ENCODE measurements at places on chromosomes 5 and 9. TPM values are rescaled to one million over a fixed set of nuclear protein-coding genes. Genes with fewer than 3 reads are reported as not detected.

ZBTB34 gene
- 2.7 TPM for total RNA-seq

NACC2 gene
- 28.3 TPM for total RNA-seq

FCN1 gene
- total RNA-seq: not detected

IRX4 gene
- total RNA-seq: not detected

LTC4S gene
- total RNA-seq: 1.2 TPM

PLK2 gene
- total RNA-seq: 283 TPM

CBY3 gene
- total RNA-seq: not detected

SLC35D2 gene
- total RNA-seq: 35.0 TPM

P4HA2 gene
- 19.6 TPM for total RNA-seq

Data from HT1080 (cell line).